ENCODE measurements at places on chromosomes 5 and 9.

GRCh38 chr9:86605303-86605702, 251.1 kb upstream of the TUT7 start:
- DNase-seq, result no peak

DNA sequence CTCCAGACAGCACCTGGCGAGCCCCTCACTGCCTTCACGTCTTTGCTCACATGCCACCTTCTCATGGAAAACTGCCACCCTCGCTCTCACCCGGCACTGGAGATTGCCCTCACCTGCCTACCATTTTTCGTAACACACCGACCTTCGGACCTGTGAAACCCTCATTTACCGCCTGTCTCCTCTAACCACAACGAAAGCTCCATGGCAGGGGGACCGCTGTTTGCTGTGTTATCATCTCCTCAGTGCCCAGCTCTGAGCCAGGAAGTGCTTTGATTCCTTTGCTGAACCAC, 109.2 kb upstream of the PHYKPL start:
- no peak for DNase-seq

DNA sequence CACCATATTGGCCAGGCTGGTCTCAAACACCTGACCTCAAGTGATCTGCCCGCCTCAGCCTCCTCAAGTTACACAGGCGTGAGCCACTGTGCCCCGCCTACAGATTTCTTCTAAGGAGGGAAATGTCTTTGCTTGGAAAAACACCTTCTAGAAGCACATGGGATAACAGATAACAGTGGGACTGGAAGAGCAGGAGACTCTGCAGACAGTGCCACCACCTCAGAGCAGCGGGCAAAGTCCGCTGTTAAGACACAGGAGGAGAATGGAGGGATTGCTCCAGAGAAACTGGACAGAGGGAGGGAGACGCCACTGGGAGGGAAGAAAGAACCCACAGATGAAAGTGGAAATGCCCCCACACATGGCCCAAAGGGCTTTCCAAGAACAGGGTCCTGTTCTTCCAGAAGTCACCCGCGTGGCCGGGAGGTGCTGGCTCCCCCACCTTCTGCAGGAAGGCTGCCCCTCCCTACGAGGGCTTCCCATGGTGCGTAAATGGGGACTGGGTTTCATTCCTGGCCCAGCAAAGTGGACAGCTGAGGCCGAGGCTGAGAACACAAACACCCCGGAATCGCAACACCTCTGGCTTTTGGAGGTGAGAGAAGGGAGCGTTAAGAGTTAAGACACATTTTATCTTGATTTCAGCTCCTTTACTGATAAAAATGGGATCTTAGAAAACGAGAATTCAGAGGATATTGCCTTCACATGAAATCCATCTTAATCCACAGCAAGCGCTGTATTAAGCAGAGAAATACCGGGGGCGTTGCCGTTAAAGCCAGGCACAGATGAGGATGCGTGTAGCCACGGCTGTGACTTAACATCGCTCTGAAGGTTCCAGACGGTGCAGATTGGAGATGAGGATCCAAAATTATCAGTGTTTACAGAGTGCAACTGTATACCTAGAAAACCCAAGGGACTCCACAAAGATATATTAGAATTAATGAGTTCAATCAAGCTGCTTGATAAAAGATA, 11.2 kb downstream of the ADAMTS2 start:
- no peak for DNase-seq

- peak; percentile 36 for DNase-seq
Measured at GRCh38 chr5:134561871-134562296, 36.4 kb downstream of the JADE2 start.

GRCh38 chr9:92140754-92141143, 25.5 kb upstream of the SPTLC1 start:
- DNase-seq, result no peak

DNA sequence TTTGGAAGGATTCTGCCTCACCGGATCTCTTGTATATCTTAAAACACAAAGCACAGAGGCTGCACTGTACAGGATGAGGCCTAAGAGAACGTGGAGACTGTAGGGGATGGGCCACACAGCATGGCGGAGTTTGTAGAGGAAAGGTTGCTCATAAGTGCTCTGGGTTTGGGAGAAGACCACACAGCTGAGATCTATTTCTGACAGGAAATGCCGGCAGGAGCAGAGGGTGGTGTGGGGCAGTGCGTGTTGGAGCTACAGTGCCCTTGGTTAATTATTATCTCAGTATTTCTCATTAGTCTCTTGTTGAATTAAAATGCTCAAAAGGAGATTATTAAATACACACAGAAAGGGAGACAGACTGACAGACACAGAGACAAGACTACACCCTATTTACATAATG, 9.6 kb downstream of the PALM2AKAP2 start:
- no peak for DNase-seq

DNA sequence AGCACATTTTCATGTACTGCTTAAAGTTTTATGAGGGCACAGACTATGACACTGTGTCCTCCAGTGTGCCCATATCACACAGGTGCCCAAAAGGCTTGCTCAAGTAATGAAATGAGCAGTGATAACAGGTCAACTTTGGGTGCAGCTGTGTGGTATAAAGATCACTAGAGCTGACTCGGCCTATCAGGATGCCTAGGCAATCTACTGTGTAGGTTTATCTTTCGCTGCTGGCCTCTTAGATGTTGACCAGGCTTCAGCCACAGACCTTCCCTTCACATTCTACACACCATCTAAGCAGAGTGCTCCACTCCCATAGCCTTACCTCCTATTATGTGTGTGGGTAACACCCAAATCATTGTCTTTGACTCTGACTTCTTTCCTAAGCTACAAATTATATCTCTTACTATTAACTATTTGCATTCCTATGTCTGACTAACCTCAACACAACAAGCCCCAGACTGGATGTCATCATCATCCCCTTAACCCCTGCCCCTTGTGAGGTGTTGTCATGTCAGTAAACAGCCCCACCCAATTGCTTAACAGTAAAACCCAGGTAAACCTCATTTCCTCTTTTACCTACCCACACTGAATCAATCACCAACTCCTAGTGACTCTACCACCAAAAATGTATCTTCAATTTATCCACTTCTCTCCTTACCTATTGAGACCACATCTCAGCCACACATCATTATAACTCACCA, 2.5 kb downstream of the SREK1IP1 start:
- no peak for DNase-seq

DNA sequence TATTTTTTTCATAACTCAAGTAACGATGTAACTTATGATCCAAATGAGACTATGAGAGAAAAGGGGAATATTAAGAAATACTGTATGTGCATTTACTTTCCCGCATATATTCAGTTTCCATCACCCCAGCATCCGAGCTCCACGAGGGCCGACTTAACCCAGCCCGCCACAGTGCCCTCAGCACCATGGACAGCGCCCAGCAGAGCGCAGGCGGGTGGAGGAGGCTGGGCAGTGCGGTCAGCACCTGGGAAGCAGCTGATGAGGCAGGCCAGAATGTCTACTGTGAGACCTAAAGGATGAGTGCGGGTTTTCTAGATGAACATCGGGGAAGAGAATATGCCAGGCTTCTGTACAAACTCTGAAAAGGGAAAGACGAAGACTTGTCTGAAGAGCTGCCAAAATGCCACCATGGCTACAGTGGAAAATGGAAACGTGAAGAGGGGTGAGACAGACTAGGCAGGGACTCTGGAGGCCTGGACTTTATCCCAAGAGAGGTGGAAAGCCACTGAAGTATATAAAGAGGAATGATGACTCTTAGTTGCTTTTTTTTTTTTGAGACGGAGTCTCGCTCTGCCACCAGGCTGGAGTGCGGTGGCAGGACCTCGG, 34.5 kb upstream of the MED27 start:
- peak; percentile 86 for DNase-seq

DNA sequence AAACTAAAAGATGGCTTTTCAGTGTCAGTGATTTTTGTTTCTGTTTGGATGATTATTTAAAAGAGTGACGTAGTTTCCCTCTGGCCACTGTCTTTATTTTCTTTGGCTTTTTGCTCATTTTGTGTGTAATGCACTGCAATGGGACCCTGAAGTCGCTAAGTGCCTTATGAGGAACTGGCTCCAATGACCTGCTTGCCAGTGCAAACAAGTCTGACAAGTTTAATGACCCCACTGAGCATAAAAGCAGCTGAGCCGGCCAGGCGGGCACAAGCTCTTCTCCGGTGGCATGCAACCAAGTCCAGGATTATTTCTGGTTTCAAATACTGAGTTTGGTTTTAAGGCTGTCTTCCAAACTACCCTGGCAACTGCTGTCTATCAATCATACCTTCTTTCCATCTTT, 15.6 kb upstream of the GNA14 start:
- DNase-seq, result peak; percentile 79

GRCh38 chr9:120841930-120842684, 615 bp downstream of the PSMD5 start:
- peak; percentile 59 for DNase-seq

DNA sequence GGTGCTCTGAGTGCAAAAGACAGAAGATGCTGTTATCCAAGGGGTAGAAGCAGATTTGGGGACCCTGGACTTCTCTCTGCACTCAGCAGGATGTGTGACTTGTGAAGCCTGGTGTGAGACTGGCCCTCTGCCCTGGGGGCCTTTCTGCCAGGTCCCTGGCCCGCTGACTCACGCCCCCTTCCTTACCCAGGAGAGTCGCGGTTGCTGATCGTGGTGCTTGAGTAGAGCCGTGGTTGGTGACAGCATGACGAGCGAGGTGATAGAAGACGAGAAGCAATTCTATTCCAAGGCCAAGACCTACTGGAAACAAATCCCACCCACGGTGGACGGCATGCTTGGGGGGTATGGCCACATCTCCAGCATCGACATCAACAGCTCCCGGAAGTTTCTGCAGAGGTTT, 6.5 kb downstream of the NTMT1 start:
- DNase-seq, result no peak

GRCh38 chr5:171462136-171462927, 42.9 kb downstream of the FGF18 start:
- no peak for DNase-seq

DNA sequence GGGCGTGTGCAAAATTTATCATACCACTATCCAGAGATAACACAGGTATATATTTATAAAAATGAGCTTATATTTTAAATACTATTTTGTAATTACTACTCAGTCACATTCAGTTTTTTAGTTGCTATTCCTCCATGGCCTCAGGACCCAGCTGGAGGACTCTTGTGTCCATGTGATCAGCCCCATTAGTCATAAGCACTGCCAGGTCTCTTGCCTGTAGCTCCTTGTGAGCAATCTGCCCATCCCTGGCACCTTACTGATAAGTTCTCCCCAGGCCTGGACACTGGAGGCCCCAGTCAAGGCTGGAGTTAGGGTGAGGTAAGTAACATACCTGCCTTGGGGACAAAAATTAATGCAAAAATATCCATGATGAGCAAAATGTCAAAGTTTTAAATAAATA, 29.5 kb upstream of the ADRB2 start:
- no peak for DNase-seq

- DNase-seq, result peak; percentile 69
Measured at GRCh38 chr9:133729617-133730281, 8.4 kb downstream of the SARDH start.

DNA sequence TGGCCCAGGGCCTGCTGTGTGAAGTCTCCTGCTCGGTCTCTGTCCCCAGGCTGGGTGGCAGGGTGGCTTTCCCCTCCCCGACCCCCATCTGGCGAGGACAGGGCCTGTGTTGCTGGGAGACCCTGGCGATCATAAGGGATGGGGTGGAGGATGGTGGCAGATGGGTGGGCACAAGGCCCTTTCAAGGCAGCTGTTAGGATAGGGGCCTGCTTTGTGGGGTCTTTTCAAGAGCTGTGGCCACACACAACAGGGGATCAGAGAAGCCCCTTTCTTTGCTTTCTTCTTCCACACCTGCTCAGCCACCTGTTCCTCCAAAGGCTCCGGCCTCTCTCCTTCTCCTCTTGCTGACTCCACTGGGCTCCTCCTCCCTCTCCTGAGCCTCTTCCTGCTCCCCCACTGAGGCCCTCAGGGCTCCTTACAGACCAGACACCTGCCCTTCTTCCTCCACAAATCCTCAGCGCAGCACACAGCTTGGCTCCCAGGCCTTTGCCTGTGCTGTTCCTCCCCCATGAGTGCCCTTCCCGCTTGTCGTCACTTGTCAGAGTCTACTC, 15.0 kb upstream of the NEURL1B start:
- DNase-seq, result no peak

- no peak for DNase-seq
Measured at GRCh38 chr9:87836951-87837705, 45.5 kb upstream of the SPATA31E1 start.

DNA sequence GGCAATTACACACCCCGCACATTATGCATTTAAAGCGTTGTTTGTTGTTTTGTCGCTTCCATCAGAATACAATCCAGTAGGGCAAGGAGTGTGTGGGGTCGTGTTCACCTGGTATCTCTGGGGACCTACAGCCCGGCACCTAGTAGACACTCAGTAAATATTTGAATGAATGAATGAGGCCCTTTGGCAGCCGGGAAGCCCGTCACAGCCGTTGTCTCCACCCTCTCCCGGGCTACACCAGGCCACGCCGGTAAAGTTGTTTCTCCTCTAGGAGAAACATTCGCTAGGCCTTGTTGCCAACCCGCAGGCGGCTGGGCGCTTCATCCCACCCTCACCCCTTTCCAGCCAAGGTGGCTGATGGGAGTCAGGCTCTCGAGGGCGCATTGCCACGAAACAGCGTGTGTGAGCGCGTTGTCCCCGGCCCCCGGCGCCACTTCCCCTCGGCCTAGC, 876 bp upstream of the JAK2 start:
- DNase-seq, result no peak
